Inflammatory macrophage (primary cell): ENCODE measurements at places on chromosomes 11 and 22.

GRCh38 chr11:130455483-130456127 is 7.2 kb downstream of the ADAMTS15 start:
- DNase-seq, result no peak

DNA sequence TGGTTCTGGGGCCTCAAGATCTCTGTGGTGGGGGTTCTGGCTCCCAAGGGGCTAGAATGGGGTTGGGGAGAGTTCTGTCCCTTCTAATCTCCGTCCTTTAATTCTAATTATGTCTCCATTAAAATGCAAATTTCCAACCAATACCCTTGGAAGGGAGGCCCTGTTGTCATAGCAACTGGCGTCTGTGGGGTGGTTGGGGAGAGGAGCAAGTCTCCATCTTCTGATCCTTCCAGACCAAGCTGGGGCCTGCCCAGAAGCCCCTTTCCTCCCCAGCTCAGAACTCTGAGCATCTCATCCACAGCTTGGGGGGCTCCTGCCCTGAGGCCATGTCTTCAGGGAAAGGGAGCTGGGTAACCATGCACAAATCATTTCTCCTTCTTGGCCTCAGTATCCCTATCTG is 5.4 kb upstream of the RPS19BP1 start:
- no peak for DNase-seq

DNA sequence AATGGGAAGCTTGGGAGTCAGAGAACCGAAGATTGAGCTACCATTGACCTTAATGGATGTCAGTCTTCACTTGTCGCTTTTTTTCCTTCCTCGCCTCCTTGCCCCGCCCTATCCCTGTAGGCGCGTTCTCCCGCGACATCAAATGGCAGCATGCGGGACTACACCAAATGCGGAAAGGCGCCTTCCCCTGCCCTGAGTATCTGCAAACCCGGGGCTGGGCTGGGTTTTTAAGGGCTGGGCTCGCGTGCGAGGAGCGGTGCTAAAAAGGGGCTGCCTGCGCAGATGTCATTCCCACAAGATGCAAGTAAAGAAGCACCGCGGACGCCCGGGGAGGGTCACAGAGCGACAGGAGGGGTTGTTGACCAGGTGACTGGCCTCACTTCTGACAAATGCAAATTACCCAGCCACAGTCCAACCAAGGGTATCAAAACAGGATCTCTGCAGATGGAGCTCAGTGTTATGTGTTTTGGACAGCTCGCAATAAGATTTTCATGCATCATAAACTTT is 4.7 kb upstream of the FAM111B start:
- peak; percentile 72 for DNase-seq

GRCh38 chr11:125443767-125444311 is 52.2 kb downstream of the FEZ1 start:
- no peak for DNase-seq

- DNase-seq, result no peak
Observed at GRCh38 chr22:47207846-47208554, 445.6 kb downstream of the TBC1D22A start.
